ENCODE measurements at places on chromosomes 7 and 10.

DNA sequence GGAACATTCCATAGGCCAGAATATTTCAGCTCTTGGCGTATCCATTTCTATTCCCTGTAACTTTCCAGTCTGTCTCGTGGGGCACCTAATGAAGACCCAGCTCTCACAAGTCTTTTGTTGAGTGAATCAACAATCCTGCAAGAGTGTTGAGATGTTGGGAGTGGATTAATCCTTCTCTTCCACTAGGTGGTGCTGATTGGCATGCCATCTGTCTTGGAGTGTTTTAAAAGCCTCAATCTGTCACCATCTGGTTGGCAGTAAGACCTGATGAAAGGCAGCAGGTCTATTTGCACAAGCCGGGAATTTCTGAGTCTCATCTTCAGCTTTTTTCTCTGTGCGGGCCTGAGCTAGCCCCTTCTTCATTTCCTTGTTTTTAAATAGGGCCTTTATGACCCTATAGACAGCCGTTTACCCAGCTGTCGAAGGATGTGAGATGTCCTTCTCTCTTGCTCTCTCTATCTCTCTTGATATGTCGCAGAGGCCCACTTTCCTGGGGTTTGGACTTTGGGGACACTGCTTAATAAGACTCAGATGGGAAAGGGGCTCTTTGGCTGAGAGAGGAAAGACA is 180.5 kb downstream of the ZNF365 start:
- no peak for DNase-seq

DNA sequence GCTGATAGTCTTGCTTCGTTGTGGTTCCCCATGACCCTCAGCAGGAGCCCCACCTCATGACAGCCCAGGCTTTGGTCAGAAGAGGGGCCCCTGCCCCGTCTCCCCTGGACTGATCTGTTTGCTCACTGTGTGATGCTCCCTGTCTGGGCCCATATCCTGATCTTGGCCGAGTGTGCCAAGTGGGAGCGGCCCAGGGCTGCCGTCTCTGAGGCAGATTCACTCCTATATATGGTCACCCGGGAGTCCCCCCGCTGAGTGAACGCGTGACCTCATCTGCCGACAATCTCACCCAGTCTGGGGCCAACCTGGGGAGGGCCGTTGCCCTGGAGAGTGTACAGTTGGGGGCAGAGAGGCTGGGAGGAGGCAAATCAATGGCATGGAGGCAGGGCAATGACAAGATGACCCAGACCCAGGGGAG is 34.5 kb downstream of the PPIF start:
- no peak for DNase-seq

DNA sequence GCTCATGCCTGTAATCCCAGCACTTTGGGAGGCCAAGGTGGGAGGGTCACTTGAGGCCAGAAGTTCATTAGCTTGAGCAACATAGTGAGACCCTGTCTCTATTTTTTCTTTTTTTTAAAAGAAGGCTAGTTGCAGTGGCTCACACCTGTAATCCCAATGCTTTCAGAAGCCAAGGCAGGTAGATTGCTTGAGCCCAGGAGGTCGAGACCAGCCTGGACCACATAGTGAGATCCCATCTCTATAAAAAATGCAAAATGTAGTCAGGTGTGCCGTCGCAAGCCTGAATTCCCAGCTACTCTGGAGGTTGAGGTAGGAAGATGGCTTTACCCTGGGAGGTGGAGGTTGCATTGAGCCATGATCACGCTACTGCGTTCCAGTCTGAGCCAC is 7.5 kb downstream of the NYAP1 start:
- DNase-seq, result no peak

DNA sequence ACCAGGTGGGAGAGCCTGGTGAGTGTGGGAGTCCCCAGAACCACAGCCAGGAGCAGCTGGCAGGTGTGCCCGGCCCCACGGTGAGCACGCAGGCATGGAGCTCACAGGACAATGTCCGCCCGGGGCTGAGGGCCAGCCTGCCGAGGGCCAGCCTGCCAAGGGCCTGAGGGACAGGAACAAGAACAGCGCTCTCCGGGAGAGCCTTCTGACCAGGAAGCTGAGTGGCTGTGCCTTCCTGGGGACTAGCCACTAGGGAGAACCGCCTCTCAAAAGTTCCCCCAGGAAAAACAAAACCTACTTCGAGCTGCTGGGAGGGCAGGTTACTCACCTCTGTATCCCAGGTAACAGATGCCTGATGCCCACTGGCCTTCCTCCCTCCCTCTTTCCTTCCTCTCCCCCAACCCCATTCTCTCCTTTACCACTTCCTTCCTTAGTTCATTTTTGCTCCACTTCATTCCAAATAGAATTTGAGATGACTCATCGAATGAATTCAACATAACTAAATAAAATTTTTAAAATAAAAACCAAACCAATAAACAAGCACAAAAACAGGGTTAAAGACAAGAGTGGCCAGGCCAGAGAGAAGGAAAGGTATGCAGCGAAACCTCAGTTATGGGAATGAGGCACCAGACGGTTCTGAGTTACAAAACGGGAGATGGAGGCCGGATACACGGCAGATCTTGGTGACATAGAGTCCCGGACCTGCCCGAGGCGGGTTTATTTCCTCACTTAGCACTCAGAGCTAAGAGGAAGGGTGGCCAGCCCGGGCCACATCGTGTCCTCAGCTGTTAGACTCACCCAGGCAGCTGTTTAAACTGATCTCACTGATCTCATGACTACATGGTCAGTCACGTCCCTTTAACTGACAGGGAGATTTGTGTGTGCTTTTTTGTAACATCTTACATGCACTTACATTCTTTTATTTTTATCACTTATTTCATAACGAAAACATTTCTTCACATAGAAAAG is 128.5 kb downstream of the TNS3 start:
- DNase-seq, result no peak

- no peak for DNase-seq
These were observed 47.9 kb downstream of the MKI67 start for GRCh38 chr10:128078136-128078969.

- no peak for DNase-seq
These were observed 15.8 kb upstream of the ADAMTS14 start for GRCh38 chr10:70656489-70656888.

- DNase-seq, result no peak
These were observed 11.2 kb upstream of the CXCL12 start for GRCh38 chr10:44395902-44396670.

DNA sequence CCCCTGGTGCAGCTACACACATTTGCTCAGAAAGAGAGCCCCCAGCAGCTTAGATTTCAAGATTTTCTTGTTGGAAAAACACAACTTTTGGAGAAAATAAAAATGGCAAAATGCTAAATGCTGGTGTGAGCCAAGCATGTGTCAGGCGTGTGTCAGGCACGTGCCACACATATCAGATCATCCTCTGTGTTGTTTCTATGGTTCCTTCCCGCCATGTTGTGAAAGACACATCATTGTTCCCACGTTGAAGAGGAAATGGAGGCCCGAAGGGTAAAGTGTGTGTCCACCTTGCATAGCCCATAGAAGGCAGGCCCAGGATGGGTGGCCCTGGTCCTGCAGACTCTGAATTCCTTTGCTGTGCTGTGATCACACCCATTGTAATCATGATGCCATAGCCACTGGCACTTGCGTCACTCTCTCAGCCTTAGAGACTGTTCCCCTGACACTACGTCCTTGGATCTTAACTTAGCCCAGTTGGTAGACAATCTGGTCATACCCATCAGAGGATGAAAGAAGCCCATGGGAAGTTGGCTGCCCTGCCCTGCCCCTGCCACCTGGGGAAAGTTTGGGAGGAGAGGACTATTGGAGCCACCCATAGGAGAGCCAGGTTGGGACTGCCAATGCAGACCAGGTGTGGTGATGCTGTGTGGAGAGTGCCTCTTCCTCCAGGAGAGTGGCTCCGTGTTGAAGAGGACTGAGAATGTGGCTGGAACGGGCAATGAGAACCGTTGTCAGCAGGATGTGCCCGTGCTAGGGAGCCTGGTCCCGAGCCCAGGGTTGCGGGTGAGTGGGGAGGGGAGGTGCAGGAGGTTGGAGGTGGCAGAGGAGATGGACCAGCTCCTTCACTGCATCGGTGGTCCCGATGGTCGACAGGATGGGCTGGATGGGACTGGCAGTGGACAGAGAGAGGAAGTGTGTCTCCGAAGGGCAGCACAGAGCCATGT is 65.6 kb upstream of the IGFBP3 start:
- no peak for DNase-seq
